ENCODE measurements at places on chromosomes 1 and 21.

DNA sequence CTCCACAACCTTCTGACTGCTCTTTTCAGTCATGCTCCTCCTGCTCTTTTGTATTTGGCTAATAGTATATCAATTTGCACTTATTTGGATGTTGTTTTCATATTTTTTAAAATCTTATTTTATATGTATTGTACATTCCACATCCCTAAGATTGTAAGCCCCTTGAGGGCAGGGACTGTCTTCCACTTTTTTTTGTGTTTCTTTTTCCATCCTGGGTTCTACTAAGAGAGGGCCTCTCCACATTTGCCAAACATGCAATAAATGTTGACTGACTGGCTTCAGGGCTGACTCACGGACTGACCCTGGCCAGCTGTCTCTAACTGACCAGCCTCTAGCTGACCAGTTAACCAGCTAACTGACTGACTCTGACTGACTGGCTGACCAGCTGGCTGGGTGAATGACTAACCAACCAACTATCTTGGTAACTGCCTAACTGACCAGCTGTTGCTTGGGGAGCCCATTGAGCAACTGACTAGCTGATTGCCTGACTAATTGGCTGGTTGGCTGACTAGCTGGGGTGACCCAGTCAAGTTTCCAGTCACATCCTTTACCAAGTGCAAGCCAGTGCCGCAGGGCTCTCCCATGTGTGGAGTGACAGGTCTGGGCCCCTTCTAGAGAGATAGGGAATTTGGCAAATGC is 16.1 kb downstream of the CSF1 start:
- DNase-seq = no peak

- no peak for DNase-seq
Observed at GRCh38 chr1:183363972-183364371, 54.2 kb downstream of the NMNAT2 start.

DNA sequence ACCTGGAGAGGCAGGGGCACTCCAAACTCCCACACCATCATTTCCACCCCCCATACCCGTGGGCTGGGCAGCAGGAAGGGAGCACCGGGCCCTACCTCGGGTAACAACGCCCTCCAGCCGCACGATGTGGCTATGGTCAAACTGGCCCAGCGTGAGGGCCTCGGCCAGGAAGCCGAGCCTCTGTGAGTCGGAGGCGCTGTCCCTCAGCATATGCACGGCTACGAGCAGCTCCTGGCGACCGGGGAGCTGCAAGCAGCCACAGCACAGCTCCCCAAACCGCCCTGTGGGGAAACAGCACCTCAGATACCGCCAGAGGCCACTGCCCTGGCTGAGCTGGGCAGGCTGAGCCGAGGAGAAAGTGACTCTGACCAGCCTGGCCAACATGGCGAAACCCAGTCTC is 29.2 kb downstream of the CDCA8 start:
- DNase-seq = no peak

GRCh38 chr1:86339014-86339812 is 56.9 kb downstream of the ODF2L start:
- no peak for DNase-seq

- DNase-seq = no peak
Observed at GRCh38 chr1:100778748-100779147, 59.2 kb downstream of the VCAM1 start.

GRCh38 chr1:178122283-178122682 is 28.4 kb downstream of the RASAL2 start:
- no peak for DNase-seq

DNA sequence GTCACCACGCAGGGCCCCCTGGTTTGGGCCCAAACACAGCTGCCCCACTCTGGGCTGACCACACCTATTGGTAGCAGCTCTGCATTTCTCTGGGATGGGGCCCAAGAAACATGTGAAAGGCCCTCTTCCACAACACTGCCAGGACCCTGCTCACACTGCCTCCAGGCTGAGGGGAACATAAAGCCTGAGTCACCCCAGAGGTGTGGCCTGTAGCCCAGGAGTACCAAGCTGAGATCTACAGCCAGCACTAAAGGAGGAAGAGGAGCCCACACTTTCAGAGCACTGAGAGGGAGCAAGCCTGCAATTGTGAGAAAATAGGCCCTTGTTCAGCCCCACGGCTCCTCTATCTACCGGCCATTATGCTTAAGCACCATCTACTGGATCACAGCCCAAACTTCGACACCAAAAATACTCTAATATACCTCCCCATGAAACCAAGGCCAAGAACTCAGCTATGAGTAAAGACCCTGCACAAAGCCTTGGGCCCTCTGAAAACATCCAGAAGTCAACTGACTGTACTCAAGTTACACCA is 14.4 kb upstream of the OR2T10 start:
- DNase-seq = no peak

GRCh38 chr1:111504097-111504496 is 664 bp upstream of the ADORA3 start:
- no peak for DNase-seq

DNA sequence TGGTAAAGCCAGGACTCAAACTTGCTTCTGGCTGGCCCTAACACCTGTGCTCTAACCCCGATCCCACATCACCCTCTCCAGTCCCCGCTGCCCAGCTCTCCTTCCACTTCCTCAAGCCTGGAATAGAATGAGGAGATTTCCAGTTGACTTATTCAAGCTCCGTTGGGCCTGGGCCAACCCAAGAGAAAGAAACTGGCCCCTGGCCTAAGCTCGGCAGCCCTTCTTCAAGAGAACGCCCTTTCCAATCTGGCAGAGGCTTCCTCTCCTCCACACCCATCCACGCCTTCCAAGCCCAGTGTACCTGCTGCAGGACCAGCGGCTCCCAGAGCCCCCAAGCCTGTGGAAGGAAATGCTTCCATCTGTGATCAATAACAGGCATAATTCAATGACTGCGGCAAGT is 51.9 kb downstream of the LRRN2 start:
- DNase-seq = no peak

DNA sequence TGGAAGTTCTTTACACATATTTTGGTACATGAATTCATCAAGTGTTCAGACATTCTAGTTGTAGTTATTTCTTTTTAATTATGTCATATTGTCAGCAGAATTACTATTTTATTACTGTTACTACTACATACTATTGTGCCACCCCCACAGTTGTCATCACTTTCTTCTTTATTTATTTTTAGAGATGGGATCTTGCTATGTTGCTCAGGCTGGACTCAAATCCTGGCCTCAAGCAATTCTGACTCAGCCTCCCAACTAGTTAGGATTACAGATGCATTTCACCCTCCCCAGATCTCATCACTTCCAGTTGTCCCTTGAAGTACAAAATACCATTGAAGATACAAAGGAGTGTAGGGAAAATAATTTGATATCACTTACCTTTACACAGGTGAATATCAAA is 258.0 kb downstream of the KCTD3 start:
- DNase-seq = no peak

- no peak for DNase-seq
Observed at GRCh38 chr1:37951783-37952624, 5.2 kb upstream of the INPP5B start.

- DNase-seq = no peak
Observed at GRCh38 chr1:179298952-179299351, 5.4 kb downstream of the SOAT1 start.

DNA sequence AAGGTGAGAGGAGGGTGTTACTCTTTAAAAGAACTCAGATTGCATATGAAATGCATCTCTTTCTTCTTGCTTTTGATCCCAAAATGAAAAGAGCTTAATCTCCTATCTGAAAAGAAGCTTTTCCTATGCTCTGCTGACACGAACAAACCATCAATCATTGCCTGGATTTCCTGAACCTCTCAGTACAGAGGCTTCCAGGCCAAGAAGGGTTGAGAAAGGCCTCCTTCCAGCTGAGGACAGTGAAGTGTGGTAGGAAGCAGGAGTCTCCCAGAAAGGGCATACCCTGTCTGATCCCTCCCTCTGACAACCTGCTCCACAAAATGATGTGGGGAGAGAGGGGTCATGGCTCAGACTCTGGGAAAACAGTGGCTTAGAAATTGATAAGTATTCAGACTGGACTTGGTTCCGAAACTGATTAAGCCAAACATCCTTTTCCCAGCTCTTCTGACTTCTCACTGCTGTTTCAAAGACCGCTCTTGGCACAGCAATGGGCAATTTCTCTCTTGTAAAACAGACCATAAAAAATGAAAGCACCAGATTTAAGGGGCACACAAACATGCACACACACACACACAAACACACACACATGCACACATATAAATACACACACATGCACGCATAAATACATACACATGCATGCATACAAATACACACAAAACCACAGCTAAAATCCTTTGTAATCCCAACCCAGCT is 310.3 kb downstream of the SIPA1L2 start:
- DNase-seq = no peak

DNA sequence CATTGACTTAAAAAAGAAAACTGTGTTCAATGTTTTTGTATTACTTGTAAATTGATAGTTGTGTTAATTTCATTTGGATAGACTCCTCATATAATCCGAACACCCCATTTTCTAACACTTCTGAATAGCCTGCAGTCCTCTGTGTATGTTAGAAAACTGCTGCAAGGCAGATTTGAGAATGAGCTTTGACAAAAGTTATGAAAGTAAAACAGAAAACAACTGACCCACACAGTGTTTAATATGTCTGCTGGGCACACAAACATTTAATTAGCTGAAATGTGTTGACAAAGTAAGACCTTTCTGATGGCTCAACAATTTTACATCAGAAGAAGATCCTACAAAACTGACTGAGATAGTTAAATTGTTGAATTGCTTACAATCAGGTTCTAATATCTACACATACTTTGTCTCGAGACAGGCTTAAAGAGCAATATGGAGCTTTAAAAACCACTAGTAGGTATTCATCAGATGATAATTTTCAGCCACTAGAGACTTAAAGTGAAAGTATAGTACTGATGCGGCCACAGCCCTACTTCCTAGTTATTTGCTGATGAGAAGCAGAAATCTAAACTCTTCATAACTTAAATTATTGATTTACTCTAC is 40.0 kb upstream of the PRMT6 start:
- no peak for DNase-seq

GRCh38 chr1:174809755-174810280 is 189.9 kb upstream of the CACYBP start:
- no peak for DNase-seq

DNA sequence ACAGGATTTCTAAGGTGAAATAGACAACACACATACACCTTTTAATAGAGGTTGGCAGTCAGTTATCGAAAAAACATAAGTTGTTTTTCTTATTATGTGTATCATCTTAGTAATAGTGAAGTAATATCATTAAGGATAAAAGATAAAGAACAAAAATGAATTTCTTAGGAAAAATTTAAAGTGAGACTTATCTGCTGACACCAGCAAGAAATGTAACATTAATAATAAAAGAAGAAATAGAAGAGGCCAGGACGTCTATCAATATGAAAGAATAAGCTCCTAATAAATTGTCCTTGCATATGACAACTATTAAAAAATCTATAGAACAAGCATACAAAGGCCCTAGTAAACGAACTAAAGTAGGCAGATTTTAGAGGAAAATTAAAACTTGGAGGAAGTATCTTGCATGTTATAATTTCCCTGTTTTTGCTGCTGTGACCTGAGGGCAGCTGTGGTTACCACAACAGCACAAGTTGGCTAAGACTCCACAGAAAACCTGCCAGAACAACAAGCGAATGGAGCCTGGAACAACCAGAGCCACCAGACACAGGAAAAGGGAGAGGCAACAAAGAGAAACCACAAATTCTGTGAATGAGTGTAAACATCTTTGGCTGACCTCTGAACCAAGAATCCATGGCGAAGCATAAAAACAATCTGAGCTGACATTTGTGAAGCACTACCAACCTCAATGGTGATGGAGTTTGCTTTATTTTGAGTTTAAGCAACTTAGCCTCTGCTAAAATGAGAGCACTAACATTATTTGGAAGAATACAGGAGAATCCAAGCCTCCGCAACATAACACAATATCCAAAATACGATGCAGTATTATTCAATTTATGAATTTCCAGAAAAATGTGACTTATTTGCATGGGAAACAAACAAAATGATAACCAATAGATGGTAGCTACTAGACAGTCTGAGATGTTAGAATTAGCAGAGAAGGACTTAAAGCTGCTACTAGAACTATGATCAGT is 207.5 kb downstream of the KCNT2 start:
- no peak for DNase-seq

DNA sequence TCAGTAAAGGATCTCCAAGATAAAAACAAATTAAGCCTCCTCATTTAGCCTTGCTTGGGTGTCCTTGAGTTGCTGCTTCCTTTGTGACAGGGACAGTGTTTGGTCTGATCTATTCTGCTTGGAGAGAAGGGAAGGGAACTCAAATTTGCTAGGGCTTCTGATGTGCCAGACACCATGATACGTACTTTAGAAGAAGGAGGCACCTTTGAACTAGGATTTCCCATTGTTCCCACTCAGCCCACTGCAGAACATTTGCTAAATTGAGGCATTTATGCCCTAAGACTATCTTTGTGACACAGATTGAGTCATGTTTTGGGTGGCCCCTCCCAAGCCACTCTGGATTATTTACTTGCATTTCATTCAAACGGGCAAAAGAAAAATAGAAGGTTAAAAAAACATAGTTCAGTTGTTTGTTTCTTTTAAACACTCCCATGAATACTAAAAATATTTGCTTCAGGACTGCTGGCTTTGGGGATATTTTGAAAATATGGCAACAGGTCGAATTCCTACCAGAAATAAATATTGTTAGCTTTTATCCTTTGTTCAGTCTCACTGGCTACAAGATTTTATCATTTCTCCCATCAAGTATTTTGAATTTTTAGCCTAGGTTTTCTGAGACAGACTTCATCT is 81.9 kb upstream of the WLS start:
- no peak for DNase-seq

- DNase-seq = no peak
Observed at GRCh38 chr1:59814901-59815825, at the start of gene HOOK1. Gene HOOK1 (plus strand): TSS chr1:59814949. CDS start chr1:59815118, 169 bp downstream.

- peak; percentile 63 for DNase-seq
Observed at GRCh38 chr1:229148041-229148671, 122.8 kb upstream of the RAB4A start.

DNA sequence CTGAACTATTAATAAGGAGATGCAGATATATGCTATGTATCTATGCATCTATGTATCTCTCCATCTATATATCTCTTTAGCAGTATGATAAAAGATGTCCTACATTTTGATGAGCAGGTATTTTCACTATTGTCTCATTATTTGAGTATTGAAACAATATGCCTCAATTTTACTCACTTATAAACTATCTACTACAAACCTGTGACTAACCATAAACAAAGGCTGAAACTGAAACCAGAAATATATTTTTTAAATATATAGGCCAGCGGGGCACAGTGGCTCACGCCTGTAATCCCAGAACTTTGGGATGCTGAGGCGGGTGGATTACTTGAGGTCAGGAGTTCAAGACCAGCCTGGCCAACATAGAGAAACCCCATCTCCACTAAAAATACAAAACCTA is 22.0 kb downstream of the EIF4G3 start:
- DNase-seq = no peak

GRCh38 chr1:183454377-183454776 is 17.9 kb upstream of the SMG7 start:
- no peak for DNase-seq

GRCh38 chr1:57424231-57425027 is 569 bp upstream of the DAB1 start:
- DNase-seq = peak; percentile 70

All from HuH-7.5 (cell line).